Thyroid gland (tissue), 4 donors: ENCODE measurements at places on chromosomes 6 and 20.

DNA sequence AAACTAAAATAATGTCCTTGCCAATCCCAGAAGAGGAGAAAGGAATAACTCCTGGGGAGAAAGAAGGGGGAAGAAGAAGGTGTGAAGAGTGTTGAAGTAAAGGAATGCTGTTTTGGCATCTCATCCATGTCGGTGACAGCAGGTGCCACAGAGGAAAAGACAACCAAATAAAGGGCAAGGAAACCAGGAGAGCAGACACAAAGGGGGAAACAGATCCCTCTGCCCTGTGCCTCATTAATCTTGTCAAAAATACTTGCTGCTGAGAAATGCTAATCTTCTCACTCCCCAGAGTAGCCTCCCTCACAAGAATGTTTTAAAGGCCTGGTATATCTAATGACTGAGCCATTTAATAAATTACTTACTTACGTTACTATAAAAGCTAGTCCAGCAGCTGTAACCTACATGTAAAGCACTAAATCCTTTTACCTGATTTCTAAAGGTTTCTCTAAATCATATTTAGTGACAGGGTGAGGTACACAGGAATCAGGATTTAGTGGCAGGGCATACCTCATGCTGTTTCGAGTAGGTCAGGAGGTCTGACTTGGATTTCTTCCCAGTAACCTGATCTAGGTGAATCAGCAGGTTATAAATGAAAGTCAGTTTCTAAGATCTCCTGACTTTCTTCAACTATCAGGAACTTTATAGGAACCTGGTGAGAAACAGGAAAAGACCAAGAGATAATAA lies 377.1 kb downstream of the CENPW start:
- peak; percentile 64 for DNase-seq

DNA sequence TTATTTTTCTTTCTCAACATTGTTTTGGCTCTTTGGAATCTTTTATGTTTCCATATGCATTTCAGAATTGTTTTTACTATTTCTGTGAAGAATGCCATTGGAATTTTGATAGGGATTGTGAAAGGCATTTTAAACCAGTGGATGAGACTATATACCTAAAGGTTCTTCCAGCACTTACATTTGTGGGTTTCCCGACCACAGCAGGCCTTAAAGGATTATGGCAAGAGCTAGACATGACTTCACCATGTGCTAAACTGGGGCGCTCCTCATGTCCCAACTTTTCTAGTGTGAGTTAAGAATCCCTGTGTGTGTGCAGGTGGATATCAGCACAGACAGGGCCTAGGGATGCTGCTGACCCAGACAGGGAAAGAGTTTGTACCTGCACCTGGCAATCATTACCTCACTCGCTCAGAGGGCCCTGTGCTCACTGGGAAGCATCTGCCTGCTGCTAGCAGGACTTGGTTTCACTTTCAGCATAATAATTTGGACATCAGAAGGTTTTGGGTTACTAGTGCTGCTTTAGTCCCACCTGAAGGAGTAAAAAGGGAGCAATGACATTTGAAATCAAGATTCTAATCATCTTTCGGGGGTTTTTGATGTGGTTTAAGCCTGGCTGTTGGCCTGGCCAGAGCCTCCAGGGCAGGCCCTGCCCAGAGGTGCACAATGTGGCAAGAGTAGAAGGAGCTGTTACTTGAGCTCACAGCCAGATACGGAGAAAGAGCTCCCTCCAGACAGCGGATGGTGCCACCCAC lies 137.1 kb downstream of the CDC5L start:
- no peak for DNase-seq

GRCh38 chr20:58543274-58543673 lies 28.1 kb upstream of the APCDD1L start:
- no peak for DNase-seq

DNA sequence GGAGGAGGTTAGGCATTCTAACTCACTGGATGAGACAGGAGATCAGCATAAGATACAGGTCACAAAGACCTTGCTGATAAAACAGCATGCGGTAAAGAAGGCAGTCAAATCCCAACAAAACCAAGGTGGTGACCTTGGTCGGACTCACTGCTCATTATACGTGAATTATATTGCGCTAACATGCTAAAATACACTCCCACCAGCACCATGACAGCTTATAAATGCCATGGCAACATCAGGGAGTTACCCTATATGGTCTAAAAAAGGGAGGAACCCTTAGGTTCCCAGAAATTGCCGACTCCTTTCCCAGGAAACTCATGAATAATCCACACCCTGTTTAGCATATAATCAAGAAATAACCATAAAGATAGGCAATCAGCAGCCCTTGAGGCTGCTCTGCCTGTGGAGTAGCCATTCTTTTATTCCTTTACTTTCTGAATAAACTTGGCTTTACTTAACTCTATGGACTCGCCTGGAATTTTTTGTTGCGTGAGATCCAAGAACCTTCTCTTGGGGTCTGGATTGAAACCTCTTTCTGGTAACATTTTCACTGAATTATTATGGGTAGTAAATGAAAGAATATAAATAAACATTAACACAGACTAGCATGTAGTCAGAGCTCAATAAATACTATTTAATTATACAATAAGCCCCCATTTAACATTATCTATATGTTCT lies 3.0 kb upstream of the LAMA4 start:
- no peak for DNase-seq

- no peak for DNase-seq
Measured at GRCh38 chr6:122770835-122771601, 8.5 kb upstream of the FABP7 start.
